Left lobe of liver (tissue), 2 donors: ENCODE measurements at places on chromosomes 3 and 15. TPM values are rescaled to one million over a fixed set of nuclear protein-coding genes. Genes with fewer than 3 reads are reported as not detected.

Gene WDR49
- total RNA-seq = not detected

Gene AP2M1
- total RNA-seq = 119 TPM

Gene ZKSCAN7
- 2.2 TPM for total RNA-seq

Gene ZNF860
- not detected for total RNA-seq

Gene RTP1
- not detected for total RNA-seq

Gene GOLGA8K
- total RNA-seq = 0.40 TPM

Gene SLC9A9
- 2.5 TPM for total RNA-seq

Gene ARL14
- total RNA-seq = not detected

Gene CFAP91
- 0.55 TPM for total RNA-seq

Gene VPS8
- total RNA-seq = 16.4 TPM

Gene MUC4
- total RNA-seq = 0.08 TPM

Gene SNURF
- 0.83 TPM for total RNA-seq

Gene MOBP
- not detected for total RNA-seq

Gene LRTM1
- total RNA-seq = not detected

Gene KNG1
- total RNA-seq = 1,019 TPM

Gene CIDEC
- total RNA-seq = 0.83 TPM

Gene PARP14
- 37.5 TPM for total RNA-seq

Gene TTC21A
- total RNA-seq = 2.3 TPM

Gene SLC6A11
- 0.13 TPM for total RNA-seq

Gene POC1A
- total RNA-seq = 2.1 TPM

Gene CCDC13
- total RNA-seq = 1.6 TPM

Gene SYNM
- 3.8 TPM for total RNA-seq

Gene SPATA12
- total RNA-seq = not detected

Gene P2RY1
- 1.1 TPM for total RNA-seq

Gene ACTRT3
- 1.6 TPM for total RNA-seq

Gene HTR3E
- not detected for total RNA-seq

Gene OR5K2
- total RNA-seq = not detected

Gene EIF2A
- 30.0 TPM for total RNA-seq

Gene WDR93
- not detected for total RNA-seq

Gene GAP43
- not detected for total RNA-seq

Gene GOLGA8T
- 0.30 TPM for total RNA-seq

Gene TGM4
- total RNA-seq = not detected

Gene PLAAT1
- total RNA-seq = not detected

Gene FILIP1L
- 0.93 TPM for total RNA-seq

Gene MYL3
- total RNA-seq = 1.4 TPM

Gene TMEM108
- not detected for total RNA-seq

Gene ECE2
- not detected for total RNA-seq

Gene PAQR9
- total RNA-seq = 11.5 TPM

Gene WNT7A
- total RNA-seq = not detected

Gene KIF15
- total RNA-seq = 0.28 TPM

Gene FGF7
- total RNA-seq = 0.30 TPM

Gene SLCO2A1
- 7.4 TPM for total RNA-seq

Gene SACM1L
- 19.7 TPM for total RNA-seq

Gene SMAD6
- total RNA-seq = 16.2 TPM
